ENCODE measurements at places on chromosomes 3 and 15.

DNA sequence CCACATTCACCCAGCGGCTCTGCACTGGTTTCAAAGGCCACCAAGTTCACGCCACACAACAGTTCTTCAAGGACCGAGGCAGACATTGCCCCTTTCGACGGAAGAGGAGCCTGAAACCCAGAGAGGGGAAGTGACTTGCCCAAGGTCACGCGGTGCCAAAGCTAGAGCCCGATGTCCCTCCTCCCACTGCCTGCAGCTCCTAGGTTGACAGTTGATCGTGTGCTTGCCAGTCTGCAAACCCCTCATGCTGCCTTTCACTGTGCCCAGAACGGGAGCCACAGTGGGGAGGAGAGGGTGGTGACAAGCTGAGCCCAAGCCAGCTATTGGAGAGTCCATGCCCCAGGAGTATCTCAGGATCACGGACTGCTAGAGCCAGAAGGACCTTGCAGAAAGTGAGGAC, 230.9 kb downstream of the XXYLT1 start:
- DNase-seq = no peak

- DNase-seq = peak; percentile 5
These were observed 6.1 kb downstream of the SHF start for GRCh38 chr15:45181491-45182285.

- DNase-seq = no peak
These were observed 11.5 kb upstream of the BUB1B start for GRCh38 chr15:40149339-40149738.

DNA sequence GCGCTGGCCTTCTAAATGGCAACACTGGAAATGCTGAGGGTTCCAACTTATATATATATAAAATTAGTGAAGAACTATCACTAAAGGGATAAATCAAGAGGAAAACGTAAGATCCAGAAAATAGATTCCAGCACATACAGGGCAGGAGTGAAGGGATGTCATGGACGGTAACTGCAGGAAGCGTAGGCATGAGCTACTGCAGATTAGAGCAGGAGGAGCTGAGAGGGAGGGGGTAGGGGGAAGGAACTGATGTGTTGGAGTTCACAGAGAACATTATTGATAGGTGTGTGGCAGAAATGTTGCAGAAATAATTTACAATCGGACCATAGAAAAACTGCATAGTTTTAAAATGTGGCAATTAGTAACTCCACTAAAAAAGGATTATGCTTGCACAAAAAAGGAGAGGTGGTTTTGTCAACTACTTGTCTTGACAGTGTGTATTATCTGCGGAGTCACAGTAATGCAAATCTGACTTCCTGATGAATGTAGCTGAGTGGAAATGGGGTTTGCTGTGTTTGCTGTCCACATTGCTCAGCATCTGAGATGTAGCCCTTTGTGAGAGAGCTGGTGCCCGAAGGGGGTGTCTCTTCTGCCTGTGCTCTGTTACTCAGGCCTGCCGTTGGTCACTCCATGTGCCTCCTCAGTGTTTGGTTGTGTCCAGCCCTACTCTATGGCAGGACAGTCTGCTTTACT, 61.2 kb downstream of the PAK2 start:
- no peak for DNase-seq

DNA sequence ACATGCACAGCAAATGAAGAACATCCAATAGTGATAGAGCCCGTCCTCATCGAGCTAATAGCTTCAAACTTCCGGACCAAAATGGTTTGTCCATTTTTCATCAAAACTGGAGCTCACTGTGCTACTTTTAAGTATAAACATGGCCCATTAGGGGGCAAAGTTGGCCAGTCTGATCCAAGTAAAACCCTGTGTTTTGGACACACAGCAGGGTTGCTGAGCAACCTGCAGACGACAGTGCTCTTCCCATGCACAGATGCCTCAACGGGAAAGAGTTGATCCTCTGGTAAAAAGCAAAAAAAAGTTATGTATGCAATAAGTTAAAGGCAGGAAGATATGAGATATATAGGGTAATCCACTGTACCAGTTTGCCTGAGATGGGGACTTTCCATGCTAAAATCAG, 244.0 kb upstream of the THBS1 start:
- no peak for DNase-seq

DNA sequence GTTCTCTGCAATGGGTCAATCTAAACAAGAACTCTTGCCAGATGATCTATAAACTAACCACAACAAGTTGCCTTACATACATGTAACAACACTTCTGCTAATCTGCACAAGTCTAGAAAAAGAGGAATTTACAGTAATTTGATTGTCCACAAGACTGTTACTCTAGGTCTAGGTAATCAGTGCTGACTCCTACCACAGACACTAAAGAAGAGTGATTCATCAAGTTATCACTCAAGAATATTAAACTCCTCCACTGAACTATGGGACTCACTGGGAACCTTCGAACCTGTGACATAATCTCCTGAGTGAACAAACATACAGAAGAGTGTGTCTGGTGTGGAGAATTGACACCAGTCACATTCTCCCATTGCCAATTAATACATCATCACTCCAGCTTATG, 138.3 kb downstream of the ANXA2 start:
- DNase-seq = no peak

- DNase-seq = no peak
These were observed 3.7 kb downstream of the WNT5A start for GRCh38 chr3:55483196-55484095.

- no peak for DNase-seq
These were observed 164.5 kb upstream of the TLE3 start for GRCh38 chr15:70262171-70262570.

GRCh38 chr3:19920401-19921080, 13.5 kb downstream of the EFHB start:
- no peak for DNase-seq

- DNase-seq = no peak
These were observed 69.9 kb upstream of the ATP2C1 start for GRCh38 chr3:130823996-130824395.

DNA sequence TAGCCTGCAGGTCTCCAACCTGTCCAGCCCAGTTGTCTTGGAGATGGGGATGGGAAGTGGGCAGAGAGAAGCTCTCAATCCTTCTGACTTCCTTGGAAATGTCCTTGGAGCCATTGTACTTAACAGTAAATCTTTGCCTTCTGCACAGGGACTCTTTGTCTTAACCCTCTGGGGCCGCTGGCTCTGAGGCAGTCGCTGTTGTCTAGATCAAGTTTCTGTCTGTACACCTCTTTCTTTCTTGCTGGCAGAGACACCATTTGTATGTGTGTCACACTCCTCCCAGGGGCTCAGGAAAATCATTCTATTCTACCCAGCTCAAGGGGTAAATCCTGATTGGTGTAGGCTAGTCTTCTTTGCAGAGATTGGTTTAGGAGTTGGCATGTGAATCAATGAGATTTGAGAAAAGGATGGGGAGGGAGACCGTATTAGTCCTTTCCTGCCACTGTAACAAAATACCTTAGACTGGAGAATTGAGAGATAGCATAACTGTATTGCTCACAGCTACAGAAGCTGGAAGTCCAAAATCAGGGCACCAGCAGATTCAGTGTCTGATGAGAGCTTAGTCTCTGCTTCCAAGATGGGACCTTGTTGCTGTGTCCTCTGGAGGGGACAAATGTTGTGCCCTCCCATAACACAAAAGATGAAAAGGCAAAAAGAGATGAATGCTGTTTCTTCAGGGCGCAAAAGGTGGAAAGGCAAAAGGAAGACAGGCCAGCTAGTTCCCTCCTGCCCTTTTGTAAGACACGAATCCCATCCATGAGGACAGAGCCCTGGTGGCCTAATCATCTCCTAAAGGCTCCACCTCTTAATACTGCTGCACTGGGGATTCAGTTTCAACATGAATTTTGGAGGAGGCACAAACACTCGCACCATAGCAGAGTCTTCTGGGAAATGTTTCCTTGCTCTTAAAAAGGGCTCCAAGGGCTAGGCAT, 66.3 kb downstream of the PPCDC start:
- no peak for DNase-seq

GRCh38 chr15:95210436-95210981, 979.1 kb downstream of the MCTP2 start:
- no peak for DNase-seq

DNA sequence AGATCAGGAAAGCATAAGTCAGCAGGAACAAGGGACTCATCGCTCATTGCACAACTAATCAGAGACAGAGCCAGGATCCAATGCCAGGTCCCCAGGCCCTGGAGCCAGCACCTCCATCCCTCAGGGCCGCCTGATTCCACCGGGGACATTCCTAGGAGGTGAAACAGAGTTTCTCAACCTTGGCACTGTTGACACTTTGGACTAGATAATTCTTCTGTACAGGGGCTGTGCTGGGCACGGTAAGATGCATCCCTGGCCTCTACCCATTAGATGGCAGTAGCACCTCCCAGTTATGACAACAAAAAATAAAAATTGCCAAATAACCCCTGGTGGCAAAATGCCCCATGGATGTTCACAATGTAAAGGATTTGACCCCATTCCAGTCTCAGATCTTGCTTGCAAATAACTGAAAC, 127.7 kb downstream of the MTHFS start:
- DNase-seq = no peak

- DNase-seq = peak; percentile 48
These were observed 142.7 kb downstream of the GADL1 start for GRCh38 chr3:30751610-30752299.

DNA sequence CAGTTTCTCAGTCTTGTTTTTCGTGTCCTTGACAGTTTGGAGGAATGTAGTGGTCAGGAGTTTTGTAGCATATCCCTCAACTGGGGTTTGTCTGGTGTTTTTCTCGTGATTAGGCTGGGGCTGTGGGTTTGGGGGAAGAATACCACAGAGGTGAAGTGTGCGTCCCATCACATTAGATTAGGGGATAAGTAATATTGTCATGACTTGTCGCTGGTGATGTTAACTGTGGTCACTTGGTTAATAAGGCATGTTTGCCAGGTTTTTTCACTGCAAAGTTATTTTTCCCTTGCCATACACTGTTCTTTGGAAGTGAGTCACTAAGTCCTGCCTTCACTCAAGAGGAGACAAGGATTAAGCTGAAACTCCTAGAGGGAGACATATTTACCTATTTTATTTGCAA, 39.1 kb downstream of the PAK2 start:
- DNase-seq = no peak

DNA sequence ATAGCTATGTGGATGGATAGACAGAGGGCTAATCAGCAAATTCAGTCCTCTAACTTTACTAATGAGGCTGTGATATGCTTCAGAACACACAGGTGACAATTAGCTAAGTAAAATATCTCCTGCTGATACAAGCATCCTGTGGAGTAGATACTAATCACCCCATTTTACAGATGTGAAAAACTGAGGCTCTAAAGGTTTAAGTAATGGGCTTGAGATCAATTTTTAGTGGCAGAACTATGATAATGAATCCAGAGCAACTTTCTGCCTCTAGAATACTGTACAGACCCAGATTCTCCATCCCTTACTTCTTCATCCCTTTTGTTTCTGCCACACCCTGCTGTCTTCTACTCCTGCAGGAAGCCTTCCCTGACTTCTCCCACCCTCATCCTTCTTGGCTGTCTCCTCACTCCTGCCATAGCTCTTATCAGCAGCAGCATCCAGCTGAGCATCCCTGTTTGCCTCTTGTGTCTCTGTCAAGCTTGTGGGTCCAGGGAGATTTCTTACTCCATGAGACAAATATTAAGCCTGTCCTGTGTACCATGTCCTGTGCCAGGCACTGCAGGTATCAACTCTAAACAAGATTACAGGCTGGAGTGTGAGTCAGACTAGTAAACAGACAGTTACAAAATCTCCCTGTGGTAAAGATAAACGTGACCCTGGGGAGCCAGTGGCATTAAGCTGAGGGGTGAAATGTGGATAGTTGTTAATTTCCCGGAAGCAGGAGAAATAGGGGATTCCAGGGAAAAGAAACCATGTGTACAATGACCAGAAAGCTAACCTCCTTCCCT, 39.2 kb downstream of the SLC6A11 start:
- DNase-seq = no peak

- DNase-seq = no peak
These were observed 172.0 kb downstream of the MCTP2 start for GRCh38 chr15:94403331-94403730.

GRCh38 chr3:76841747-76842146, 198.2 kb upstream of the ROBO2 start:
- no peak for DNase-seq

GRCh38 chr15:31222773-31223341, 103.8 kb upstream of the KLF13 start:
- DNase-seq = no peak

GRCh38 chr3:129367821-129368220, 60.6 kb downstream of the EFCAB12 start:
- no peak for DNase-seq

GRCh38 chr15:75641603-75642002, 1.6 kb upstream of the IMP3 start:
- no peak for DNase-seq

DNA sequence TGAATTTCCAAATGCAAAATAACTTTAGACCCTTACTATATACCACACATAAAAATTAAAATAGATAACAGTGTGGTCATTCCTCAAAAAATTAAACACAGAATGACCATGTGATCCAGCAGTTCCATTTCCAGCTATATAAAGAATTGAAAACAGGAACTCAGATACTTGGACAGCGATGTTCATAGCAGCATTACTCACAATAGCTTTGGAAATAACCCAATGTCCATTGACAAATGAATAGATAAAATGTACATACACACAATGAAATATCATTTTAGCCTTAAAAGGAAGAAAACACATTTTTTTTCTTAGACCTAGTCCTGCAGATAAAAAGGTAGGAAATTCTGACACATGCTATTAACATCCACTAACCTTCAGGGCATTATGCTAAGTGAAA, 26.7 kb downstream of the RAD51 start:
- DNase-seq = no peak

GRCh38 chr3:198062068-198062465, 102.0 kb downstream of the LMLN start:
- no peak for DNase-seq

- no peak for DNase-seq
These were observed 17.5 kb downstream of the HDC start for GRCh38 chr15:50247819-50248655.

DNA sequence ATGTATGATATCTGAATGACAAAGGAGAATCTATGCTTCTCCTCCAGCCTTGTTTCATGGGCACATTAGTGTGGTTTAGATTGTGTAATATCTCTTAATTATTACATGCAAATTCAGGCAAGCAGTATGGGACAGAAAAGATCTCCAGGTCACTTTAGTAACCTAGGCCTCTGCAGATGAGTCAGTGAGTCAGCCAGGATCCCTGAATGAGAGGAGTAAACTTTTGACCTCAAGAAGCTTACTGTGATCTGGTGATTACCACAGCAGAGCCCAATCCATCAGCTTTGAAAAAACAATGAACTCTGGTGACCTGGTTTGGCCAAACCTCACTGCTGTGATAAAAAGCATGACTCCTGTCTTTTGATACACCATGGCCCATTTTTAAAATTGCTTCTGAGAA, 107.8 kb downstream of the LRRN1 start:
- no peak for DNase-seq

- DNase-seq = no peak
These were observed 93.9 kb downstream of the CPN2 start for GRCh38 chr3:194257151-194257621.

GRCh38 chr3:116524453-116525210, 79.3 kb upstream of the LSAMP start:
- DNase-seq = no peak

DNA sequence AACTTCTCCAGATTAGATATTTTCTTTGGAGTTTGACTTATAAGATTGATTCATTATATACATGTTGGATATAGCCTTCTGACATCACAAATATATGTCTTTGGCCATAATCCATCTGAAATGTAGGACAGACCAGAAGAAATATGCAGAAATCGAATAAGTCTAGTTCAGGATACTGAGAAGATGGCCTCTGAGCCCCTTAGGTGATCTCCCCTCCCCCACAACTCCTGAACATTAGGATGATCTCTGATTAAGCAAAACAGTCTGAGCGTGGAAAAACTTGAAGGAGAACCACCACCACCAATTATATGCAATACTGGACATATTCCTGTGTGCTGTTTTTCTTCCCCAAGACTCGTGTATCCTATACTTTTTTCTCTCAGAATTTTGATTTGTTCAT, 3.2 kb downstream of the SETD5 start:
- DNase-seq = no peak
